ENCODE measurements at places on chromosomes 6 and 20.

DNA sequence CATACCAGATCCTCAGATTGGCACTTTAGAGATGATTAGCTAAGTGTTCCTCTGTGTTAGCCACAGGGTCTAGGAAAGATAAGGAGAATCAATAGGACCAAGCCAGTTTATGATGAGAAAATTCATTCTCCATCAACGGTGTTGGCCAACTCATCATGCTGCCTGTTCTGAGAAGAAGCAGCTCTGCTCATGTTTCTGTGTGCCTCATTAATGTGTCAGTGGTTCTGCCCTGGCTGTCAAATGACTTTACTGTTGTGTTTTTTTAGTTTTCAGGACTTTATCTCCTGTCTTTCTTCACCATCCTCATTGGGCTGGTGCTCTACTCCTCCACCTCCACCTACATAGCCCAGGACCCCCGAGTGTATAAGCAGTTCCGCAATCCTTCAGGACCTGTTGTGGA lies 234.3 kb upstream of the PLN start:
- no peak for DNase-seq

DNA sequence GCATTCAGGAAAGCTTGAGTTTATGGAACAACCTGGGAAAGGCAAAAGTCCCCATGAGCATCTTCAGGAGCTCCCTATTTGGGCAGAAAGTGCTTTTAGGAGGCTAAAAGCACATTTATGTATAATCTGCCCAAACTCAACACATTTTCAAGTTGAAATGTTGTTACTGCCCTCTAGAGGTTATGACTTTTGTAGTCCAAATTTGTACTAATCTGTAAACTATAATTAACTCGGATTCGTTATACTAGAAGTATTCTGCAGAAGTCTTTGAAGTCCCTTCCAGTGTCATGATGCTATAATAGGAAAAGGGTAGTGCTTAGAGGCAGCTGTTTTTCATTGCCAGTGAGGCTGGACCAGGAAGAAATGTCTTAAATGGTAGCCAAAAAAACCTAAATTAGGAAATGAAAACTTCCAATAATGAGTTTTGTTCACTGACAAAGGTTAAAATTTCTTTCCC lies 44.8 kb upstream of the EMILIN3 start:
- no peak for DNase-seq

GRCh38 chr20:50098259-50098658 lies 14.7 kb downstream of the UBE2V1 start:
- no peak for DNase-seq

DNA sequence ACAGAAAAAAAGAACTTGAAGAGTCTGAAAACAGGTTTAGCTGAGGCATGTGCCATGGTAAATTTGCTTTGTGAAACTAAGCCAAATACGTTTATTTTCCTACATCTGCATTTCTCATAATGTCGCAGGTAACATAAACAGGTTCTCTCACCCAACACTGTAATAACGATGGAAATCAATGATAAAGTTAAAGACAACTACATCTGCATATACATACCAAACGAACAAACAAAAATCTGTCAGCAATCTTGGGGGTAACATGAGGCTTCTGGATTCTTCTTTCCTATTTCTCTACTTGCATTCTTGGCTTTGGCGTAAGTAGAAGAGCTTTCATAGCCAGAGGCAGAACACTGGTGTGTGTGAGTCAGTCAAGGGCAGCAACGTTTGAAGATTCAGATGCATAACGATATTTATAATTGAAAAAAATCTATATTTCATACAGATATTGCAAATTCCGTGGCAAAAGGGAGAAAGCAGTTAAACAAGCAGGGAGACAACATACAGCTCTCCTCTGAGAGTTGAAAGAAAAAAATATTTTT lies 195.1 kb downstream of the EDN1 start:
- no peak for DNase-seq

DNA sequence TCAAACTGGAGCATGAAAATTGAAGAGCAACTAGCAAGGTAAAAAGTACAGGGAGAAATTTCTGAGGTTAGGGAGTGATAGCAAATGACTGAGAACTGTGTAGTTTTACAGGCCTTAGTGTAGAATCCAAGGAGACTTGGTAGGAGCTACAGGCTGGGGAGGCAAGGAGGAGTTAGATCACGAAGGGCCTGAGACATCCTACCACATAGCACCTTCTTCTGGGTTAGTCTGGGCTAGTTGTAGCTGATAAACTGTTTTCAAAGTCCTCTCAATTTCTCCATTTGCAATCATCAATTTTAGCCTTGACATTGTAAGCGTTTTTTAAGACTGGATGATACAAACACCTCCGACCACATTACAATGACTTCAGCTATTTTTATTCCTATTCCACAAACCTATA lies 209.7 kb downstream of the TMEM200A start:
- DNase-seq: no peak

DNA sequence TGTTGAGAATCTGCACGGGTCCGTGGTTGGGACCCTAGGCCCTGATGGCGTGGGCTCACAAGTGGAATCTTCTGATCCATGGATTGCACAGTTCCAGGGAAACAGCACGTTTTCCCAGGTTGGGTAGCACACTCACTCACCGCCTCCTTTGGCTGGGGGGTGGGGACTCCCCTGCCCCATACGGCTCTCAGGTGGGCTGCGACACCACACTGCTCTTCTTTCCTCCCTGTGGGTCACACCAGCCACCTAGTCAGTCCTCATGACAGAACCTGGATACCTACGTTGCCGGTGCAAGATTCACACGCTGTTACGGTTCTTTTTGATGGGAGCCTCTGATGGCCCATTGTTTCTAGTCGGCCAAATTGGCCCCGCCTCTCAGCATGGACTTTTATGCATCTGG lies 312.0 kb downstream of the MMUT start:
- DNase-seq: no peak

DNA sequence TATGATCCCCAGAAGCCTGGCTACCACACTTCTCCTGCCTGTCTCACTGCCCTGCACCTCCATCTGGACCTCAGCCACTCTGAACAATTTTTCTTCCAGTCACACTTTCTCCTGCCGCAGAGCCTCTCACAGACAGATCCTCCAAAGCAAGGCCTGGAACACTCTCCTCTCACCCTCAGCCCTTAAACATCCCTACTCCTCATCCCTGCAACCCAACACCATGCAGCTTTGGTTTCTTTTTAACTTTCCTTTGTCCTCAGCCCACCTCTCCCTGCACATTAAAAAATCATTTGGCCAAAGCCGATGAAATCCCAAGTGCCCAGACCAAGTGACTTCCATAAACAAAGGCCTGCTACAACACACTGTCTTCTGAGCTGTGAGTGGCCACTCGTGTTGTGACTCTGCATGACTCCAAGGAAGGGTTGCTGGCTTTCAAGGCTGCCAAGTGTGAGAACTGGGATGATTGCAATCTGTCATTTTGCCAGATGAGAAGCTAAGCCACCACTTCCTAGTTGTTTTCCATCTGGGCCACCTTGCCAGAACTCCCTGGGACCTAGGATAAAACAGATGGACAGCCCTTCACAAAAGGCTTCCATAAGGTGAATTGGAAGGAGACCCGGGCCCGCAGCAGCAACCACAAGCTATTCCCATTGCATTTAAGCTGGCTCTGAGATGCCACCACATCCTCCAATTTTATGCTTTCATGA lies 144.4 kb upstream of the SSTR4 start:
- DNase-seq: no peak

DNA sequence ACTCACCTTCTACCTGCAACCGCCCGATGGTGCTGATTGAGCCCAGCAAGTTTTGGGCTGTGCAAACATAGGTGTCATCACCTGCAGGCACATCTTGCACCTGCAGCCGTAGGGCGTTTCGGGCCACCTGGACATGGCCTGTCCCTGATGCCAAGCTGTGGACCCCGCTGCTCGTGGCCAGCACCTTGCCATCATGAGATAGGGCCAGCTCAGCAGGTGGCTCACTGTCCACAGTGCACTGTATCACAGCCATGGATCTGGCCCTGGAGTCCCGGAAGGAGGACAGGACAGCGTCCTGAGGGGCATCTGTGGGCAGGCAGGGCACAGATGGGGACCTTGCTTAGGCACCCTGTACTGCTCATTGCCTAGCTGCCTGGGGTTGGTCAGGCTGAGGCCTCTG lies 10.1 kb upstream of the ADAM33 start:
- DNase-seq: no peak

- no peak for DNase-seq
Measured at GRCh38 chr6:11292091-11292490, 59.6 kb upstream of the NEDD9 start.

GRCh38 chr6:70309243-70309642 lies 6.4 kb upstream of the COL9A1 start:
- no peak for DNase-seq

GRCh38 chr6:161727083-161727833 lies 453.4 kb upstream of the AGPAT4 start:
- no peak for DNase-seq

DNA sequence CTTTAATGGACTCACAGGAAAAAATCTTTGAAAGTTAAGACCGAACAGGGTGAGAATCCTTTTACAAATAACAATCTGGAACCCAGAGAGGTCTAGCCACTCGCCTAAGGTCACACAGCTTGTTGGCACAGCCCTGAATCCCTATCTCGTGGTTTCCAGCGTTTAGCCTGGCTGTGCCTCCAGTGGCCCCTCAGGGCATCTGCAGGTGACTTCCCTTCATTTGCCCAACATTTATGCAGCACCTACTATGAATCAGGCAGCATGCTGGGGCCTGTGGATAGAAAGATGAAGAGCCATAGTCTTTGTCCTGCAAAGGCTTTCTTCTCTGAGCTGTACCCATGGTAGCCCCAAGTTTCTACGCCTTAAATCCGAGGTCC lies 2.6 kb upstream of the NR2E1 start:
- DNase-seq: no peak

- DNase-seq: no peak
Measured at GRCh38 chr20:11248687-11249638, 575.2 kb upstream of the JAG1 start.

- no peak for DNase-seq
Measured at GRCh38 chr6:26195924-26196845, 109.0 kb downstream of the HFE start.

- DNase-seq: no peak
Measured at GRCh38 chr6:73610444-73611275, 43.1 kb downstream of the SLC17A5 start.

DNA sequence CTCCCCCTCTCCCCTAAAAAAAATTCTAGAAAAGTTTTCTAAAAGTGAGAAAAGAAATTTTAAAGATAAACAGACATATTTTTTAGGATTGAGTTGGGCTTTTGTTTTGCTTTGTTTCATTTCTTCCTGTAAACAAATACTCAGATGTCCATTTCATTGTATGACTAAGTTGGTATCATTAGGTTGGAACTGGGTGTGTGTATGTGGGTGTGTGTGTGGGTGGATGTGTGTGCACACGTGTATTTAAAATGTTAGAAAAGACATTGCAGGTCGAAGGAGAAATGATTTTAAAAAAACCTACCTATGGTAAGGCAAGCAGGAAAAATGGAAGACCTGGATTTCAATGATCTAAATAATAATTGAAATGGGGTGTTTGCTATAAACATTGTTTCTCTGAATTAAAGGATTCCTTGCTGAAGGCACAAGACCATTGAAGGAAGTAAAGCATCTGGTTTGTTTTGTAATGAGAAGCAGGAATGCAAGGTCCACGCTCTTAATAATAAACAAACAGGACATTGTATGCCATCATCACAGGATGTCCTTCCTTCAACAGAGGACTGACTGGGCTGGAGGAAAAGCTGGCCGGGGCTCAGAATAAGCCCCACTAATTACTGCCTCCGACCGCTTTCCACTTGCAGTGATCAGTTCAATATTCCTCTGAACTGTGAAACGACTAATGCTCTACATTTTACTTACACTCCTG lies 996 bp upstream of the PRDM1 start:
- DNase-seq: no peak

DNA sequence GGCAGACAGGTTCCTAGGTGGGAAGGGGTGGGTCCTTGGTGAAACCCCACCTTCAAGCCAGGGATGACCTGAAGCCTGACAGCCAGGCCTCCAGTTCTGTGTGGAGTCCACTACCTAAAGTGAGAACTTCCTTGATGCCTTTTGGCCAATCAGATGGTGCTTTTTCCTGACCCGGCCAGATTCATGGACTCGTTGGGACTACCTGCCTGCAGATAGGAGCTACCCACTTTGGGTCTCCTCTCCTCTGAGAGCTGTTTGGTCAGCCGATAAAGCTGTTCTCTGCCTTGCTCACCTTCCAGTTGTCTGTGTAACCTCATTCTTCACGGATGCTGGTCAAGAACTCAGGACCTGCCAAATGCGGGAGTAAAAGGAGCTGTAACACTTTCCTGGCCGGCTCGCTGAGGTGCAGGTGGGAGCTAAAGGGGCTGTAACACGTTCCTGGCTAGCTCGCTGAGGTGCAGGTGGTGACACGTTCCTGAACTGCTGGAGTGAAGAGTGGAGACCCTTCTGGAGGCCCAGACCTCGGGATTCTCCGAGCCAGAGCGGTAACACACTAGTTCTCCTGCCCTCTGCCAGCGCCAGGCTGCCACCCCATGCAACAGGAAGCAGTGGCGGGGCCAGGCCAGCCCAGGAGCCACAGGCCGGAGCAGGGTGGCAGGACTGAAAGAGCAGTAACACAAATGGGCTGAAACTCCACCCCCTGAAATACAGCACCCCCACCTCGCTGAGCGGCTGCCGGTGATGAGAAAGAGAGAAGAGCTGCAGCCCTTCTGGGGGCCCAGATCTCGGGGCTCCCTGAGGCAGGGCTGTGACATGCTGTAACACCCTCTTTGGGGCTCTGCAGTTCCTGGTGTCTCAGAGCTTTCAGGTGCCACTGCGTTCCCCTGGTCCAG lies 13.6 kb upstream of the DBNDD2 start:
- peak; percentile 78 for DNase-seq

DNA sequence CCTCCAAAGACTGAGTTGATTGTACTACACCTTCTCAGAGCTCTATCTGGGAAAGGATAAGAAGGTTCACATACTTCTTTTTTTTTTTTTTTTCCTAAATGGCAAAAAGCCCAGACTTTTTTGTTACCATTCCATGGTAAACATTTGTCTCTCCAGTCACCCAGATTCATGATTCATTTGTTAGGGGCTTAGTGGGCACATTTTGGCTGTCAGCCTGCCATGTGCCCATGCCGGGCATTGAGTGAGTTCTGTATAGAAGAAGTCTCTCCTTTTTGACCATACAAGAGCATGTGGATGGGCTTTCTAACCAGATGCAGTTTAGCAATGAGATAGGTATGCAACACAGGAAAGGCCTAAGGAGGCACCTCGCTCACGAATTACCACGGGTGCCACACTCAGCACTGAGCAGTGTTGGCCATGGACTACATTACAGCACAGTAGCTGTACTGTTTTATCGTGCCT lies 447.5 kb upstream of the HSF2 start:
- DNase-seq: no peak

DNA sequence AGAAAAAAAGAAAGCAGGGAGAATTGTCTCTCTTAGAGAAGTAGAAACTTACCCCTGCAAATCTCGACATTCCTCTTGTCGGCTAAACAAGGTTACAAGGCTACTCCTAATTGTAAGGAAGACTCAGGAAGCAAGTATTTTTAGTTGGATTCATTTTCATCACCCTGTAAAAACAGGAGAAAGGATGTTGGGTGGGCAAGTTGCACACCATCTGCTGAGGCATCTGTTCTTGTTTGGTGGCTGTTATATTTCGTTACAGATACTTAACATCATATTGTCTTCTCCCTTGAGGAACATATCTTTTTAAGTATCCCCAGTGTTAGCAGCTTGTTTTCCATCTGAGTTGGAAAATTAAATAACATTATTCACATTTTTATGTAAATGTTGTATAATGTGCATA lies 187.5 kb downstream of the PLCB4 start:
- no peak for DNase-seq

- no peak for DNase-seq
Measured at GRCh38 chr20:25040438-25040831, 17.5 kb downstream of the ACSS1 start.

GRCh38 chr6:30216096-30216495 lies 2.9 kb upstream of the TRIM26 start:
- no peak for DNase-seq

GRCh38 chr20:39268981-39269461 lies 306.9 kb downstream of the DHX35 start:
- DNase-seq: peak; percentile 88

Measured in osteocyte (in vitro differentiated cells).